ENCODE measurements at places on chromosomes 2 and 18.

DNA sequence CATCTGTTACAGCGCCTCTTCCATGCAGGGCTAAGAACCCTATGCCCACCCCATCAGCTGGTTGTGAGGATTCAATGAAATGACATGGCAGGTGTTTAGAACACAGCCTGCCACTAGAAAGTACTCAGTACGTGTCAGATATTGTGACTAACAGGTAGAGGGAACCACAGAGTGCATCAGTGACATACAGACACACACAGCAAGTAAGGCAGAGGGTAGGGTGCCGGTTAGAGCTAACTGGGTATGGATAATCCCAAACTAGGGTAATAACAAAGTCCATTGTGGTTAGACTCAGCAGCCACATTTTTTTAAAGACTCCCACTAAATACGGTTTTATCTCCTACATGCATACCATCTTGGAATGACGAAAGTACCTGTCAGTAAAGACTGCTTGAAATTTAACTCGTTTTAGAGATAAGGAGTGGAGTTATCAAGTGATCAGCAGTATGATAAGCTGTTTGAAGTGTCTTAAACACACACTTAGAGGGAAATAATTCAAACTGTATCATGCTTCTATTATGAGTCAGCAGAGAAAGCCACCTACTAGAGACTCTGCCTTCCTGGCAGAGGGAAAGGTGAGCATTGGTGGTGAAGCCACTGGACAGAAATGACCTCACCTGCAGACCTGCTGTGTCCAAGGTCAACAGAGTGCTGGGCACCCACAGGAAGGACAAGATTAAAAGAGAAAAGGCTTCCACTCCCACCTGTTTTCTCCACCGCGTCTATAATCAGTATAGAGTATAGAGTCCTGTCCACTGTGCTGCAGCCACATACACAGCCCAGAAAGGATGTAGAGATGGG is 20.6 kb downstream of the MPPE1 start:
- no peak for DNase-seq

DNA sequence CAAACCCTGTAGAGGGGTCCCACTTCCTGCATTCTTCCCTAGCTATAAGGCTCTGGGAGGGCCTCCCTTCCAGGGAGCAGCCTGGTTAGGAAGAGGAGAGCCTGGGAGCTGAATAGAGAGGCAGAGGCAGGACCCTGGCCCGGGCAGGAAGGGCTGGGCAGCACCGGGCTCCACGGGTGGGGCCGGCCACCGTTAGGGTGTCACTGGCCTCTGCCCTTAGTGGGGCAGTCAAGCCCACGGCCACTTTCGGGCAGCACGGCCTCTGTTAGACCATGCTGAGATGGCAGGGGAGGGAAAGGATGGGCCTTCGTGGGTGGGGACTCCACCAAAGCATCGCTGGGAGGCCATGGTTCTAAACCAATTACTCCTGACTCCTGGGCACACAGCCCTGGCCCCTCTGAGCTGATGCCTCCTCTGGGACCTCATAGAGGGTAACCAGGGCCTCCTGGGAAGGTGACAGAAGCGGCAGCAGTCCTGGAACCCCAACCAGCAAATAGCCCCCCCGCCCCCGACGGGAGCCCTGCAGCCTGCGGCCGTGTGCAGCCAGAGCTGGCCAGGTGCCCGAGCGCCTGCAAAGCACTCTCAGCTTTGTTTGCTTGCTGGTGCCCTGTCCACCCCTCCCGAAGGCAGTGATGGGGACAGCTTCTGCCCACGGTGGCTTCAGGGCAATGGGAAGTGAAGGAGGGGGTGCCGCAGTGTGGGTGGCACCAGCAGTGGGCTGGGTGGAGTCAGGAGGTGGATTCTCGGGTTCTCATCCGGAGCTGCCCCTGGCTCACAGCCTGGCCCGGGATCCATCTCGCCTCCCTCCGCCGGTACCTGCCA is 16.3 kb upstream of the HPCAL1 start:
- DNase-seq, result no peak

GRCh38 chr2:54461261-54461660 is 5.1 kb downstream of the SPTBN1 start:
- DNase-seq, result no peak

GRCh38 chr18:57916684-57917083 is 113.6 kb upstream of the ATP8B1 start:
- DNase-seq, result no peak

DNA sequence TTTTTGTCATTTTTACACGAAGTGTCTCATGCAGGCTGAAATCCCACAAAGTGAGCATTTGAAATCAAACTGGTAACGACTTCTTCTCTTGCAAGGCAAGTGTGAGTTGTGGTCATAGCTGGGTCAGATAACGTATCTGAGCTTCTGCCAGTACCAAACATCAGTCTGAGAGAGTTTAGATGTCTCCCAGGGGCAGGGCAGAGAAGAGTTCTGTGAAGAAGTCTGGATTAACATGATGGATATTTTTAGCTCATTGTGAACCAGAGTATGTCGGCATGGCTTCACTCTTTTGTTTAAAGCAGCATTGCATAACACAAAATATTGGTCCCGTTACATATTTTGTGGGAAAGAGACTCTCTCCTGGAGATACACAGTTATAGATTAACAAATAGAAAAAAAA is 655.5 kb upstream of the KLHL29 start:
- no peak for DNase-seq

DNA sequence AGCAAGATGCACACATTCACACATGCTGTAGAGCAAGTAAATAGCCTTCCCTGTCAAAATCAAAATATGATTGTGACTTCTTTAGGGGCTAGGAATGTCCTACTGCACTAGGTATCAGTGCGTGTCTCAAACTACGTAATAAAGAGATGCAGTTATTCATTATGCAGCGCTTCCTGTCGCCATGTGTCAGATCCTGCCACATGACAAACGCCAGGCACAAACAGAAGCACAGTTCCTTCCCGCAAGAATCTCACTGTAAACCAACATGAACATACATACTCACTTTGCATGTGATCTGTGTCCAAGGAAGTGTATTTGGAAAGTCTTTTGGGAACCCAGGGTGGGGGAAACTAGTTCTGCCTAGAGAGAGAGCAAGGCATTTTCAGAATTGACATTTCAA is 599.9 kb downstream of the RNF144A start:
- no peak for DNase-seq

DNA sequence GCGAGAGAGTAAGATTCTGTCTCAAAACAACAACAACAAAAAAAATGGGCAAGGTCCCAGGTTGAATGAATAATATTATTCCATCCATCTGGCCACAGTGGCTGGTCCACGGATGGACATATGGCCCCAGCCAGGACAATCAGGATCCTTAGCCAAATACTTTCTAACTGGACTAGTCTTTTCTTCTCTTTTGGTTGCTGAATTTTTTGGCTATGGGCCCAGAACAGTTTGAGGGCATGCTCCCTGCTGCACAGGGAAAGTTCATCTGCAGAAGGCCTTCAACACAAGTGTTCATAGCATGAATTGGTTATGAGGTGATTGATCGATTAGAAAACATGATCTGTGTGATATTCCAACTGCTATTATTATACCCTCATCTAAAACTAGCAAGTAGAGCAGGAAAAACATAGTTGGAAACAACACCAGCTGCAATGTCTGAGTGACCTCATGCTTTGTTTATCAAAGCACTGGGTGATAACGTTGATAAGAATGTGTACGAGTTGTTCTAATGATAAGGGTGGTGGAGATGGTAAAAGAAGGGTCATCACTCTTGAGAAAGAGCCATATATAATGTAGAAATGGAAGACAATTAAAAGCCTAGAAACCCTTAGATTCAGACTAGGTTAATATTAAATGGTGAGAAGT is 47.8 kb upstream of the RNF103 start:
- DNase-seq, result no peak

- no peak for DNase-seq
These were observed 152.9 kb downstream of the NCKAP5 start for GRCh38 chr2:133415210-133415876.

DNA sequence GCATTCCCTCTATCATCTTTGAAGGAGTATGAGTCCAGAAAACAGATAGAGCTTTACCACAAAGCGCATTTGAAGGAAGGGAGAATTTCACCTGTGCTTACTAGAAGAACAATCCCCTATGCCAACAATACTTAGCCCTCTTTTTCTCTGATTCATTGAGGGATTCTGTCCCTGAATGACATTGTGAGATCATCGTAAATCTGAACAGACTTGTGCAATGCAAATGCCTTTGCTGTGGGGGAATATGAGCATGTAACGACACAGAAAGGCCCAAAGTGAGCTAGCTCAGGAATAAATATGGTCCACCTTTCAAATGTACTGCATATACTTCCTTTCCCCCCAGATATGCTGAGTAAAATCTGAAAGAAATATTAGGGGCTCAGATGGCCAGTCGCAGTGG is 67.6 kb downstream of the SCN1A start:
- no peak for DNase-seq

- no peak for DNase-seq
These were observed 116.6 kb downstream of the PRPF40A start for GRCh38 chr2:152600697-152601096.

DNA sequence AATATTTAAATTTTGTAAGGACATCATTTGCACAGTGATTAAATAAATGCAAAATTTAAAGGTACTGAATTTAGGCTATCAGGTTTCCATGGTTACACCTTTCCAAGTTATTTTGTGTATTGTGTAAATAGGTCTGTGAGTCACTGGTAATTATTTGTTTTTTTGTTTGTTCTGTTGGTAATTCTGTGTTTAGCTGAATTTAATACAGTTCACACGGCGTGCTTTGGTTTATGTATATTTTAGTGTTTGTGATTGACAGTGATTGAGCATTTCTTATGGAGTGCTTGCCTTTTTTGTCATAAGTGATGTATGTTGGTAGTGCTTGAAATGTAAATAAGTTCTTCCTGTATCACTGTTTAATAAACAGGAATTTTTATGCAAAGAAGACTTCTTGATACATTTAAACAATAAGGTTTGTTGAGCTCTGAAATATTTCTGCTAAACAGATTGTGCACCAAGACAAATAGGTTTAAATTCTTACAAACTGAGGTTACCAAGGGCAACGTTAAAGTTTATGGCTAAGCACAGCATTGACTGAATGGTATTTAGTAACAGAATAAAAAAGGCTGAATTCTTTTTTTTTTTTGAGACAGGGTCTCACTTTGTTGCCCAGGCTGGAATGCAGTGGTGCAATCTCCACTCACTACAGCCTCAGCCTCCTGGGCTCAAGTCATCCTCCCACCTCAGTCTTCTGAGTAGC is 38.3 kb upstream of the DLX1 start:
- DNase-seq, result no peak

DNA sequence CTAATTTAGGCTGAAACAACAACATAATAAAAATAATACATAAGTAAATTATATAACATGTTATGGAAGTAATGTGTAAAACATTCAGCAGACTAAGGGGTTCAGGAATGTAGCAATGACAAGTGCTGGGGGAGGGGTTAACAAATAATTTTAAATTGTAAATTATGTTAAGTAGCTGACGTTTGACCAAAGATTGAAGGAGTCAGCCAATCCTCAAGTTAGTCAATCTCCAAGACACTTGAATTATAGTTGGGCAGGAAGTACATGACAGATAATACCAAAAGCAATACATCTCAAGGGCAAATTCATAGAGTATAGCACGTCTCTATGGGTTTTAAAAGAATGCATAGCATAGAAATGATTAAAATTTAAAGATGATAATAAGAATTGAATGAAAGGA is 89.1 kb downstream of the KCNH7 start:
- no peak for DNase-seq

- DNase-seq, result no peak
These were observed 24.9 kb upstream of the BZW1 start for GRCh38 chr2:200786826-200787225.

GRCh38 chr2:240797914-240798313 is 22.1 kb downstream of the KIF1A start:
- no peak for DNase-seq

GRCh38 chr18:6743999-6744398 is 14.5 kb downstream of the ARHGAP28 start:
- DNase-seq, result no peak

GRCh38 chr2:236440110-236440881 is 129.3 kb upstream of the ACKR3 start:
- no peak for DNase-seq

DNA sequence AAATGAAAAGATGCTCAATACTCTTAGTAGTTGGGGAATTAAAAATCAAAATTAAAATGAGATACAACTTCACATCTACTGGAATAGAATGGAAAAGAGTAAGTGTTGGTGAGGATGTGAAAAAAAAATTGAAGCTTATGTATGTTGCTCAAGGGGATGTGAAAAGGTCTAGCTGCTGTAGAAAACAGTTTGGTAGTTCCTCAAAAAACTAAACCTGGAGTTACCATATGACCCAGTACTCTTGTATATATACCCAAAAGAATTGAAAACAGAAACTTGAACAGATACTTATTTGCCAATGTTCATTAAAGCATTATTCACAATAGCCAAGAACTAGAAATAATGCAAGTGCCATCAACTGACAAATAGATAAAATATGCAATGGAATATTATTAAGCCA is 208.4 kb downstream of the FIGN start:
- DNase-seq, result no peak

DNA sequence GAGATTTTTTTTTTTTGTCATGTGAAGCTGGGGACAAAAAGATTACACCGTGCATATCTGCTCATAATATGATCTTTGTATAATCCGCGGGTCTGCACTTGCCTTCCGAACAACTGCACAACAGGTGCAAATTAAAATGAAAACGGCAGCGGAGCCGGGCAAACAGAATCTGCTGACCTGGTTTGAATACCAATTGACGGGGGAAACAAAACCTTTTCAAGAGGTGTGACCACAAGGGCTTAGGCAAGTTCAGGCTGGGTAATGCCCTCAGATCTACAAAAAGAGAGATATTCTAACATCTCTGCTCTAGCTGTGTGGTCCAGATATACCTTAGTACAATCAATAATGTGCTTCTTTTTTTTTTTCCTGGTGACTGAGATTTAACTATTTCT is 88.5 kb downstream of the ZEB2 start:
- no peak for DNase-seq

DNA sequence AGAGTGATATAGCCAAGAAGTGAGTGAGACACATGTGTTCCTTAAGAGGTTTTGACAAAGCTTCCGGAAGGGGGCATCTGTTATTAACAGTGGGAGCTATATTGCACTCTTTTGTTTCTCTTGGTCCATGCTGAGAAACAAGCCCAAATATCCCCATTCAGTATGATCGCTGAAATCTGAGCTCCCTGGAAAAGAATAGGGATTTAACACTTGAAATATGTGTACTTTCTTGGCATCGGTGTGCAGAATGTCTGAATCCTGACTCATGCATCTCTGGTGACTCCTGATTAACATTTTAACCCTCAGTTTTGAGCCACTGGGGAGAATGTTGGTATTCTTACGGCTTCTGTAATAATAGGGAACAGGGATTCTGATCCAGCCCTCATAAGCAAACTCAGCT is 448.1 kb downstream of the TSN start:
- DNase-seq, result no peak

DNA sequence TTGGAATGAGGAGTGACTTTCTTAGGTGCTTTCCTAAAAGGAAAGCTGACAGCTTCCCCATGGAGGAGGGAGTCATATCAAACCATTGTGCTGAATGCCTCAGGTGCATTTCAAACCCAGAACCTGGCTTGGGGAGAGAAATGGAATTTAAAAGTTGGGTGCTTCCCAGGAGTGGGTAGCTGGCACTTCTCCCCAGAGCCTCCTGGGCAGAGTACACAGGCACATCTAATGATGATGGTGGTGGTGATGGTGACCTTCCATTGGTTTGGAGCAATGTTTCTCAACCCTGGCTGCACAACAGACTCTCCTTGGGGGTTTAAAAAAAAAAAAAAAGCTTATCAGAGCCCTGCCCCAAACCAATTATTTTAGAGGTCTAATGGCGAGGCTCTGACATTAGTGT is 8.3 kb downstream of the FOSL2 start:
- DNase-seq, result no peak
